EL (cell line): ENCODE measurements at places on chromosomes 16 and 17.

DNA sequence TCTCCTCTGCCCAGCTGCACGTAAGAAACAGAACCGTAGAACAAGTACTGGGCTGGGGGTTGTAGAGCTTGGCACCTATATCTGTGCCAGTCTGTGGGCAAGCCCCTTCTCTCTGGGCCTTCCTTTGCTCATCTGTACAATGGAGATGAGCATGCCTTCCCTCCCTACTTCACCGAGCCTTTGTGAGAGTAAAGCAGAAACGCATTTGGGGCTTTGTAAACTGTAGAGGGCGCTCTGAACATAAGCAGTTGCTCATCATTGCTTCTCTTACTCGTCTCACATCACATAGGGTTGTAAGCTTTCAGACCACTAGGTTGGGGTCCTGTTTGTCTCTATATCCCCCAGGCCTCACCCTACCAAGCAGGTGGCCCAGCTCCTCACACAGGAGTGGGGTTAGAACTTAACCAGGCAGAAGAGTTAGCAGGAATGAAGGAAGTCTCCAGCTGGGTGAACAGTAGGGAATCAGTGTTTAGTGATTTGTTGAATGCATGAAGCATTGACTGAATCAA is 15.1 kb downstream of the SAMD14 start:
- DNase-seq = peak; percentile 60

DNA sequence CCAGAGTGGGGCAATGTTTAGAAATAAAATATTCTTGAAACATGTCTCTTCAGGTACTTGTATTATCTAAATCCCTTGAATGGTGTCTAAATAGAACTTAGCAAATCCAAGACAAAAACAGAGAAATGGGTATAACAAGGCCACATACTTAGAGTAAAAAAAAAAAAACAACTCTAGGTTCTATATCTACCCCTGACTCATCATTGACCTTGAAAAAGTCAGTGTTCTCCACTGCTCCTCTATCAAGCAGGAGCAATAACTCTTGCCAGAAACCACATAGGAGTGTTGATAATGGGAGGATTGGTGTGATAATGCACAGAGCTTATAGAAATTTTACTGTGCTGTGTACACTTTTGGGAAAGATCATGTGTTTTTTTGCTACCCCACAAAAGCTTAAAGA is 296.6 kb upstream of the PMFBP1 start:
- no peak for DNase-seq

DNA sequence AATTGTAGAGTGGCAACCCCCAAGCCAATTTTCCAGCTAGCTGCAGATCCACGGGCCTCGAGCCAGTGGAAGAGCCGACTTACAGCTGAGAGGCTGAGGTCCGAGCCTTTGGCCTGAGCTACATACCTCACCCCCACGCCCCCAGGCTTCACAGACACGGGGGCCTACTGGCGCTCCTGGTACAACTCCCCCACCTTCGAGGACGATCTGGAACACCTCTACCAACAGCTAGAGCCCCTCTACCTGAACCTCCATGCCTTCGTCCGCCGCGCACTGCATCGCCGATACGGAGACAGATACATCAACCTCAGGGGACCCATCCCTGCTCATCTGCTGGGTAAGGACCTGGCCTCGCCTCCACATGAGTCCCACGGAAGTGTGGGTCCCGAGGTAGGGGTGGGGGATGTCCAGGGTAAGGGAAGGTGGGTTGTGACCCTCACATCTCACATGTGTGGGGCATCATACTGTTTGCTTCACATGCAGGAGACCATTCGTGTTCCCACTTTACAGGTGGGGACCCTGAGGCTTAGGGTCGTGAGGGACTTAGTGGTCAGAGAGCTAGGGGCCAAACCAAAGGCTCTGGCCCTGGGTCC is 3.4 kb downstream of the ACE start:
- DNase-seq = no peak

DNA sequence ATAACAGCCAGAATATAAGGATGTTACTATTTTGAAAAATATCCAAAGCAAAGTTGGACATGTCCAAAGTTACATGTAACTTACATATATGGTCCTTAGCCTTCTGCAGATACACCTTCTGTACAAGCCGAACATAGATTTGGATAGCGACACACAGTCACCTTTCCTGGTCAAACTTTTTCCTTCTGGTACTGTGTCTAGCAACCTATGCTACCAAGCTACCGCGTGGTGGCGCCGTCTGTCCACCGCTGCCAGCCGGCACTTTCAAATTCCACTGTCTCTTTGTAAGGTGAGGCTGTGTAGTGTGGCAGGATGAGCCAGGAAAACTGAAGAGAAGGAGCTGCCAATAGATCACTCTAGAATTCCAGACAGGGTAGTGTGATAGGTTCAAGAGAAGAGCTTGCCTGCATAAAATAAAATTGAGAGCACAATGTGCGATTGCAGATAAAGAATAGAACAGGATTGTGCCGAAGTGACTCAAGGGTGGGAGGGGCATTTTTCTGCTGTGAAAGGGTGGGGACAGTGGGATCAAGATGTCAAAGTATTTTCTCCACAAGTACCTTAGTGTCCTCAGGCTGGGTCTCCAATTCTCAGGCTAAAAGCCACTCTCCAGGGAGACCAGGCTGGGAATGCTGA is 366.9 kb downstream of the SLC39A11 start:
- DNase-seq = peak; percentile 64

GRCh38 chr17:65956814-65957213 is 235.1 kb downstream of the CEP112 start:
- no peak for DNase-seq
